ENCODE measurements at places on chromosomes 4 and X.

- DNase-seq = no peak
Observed at GRCh38 chr4:87624698-87625097, 16.4 kb downstream of the DSPP start.

DNA sequence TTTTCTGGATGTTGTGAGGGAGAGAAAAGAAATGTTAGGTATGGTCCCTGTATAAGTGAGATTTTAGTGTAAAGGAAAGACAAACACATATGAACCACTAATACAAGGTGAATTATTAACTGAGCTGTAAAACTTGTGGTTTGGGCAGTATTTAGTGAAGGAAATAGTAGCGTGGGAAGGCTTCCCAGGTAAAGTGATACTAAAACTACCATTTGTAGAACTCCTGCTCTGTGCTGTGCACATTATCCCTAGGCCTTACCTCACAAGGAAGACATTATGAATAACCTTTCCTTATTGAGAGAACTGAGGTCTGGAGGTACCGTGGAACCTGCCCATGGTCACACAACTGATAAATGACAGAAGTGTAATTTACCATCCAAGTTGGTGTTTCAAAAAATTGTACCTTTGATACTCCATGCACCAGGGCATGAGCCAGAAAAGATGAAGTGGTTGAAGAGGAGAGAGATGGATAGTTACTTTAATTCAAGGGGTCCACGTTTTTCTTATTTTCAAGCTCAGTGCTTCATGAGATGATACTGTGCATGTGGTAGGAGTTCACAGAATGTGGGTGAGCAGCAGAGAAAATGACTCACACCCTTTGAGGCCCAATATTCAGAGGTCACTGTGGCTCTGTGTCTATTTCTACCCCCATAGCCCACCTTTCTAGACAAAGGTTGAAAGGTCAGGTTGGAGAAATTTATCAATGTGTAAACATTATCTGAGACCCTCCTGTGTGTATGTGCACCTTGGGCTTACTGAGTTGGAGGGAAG is 2.6 kb upstream of the VSIG4 start:
- no peak for DNase-seq

DNA sequence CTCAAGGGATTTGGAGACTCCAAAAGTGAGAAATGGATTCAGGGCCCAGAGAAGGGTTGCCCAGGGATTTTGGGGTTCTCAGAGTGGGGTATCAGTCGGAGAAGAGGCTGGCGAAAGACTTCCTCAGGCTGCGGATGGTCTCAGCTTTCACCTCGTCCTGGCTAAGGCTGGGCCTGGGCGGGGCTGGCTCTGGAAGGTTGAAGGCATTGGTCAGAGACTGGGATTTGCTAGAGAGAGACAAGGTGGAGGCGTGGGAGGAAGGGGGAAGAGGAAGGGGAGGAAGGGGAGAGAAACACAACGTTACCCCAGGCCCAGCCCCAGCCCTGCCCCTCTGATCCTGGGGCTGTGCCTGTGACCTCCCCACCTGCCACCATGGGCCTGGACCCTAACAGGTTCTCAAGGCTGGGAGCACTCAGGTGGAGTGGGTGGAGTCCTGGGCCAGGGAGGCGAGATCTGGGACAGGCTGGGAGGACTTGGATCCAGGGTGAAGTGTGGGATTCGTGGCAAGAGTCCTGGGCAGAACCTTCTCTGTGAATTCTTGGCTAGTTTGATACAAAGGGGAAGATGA is 9.4 kb upstream of the TIMP1 start:
- no peak for DNase-seq

GRCh38 chrX:47460561-47460960 is 22.5 kb downstream of the ZNF41 start:
- no peak for DNase-seq

GRCh38 chrX:16654093-16654492 is 4.1 kb downstream of the S100G start:
- DNase-seq = peak; percentile 25

DNA sequence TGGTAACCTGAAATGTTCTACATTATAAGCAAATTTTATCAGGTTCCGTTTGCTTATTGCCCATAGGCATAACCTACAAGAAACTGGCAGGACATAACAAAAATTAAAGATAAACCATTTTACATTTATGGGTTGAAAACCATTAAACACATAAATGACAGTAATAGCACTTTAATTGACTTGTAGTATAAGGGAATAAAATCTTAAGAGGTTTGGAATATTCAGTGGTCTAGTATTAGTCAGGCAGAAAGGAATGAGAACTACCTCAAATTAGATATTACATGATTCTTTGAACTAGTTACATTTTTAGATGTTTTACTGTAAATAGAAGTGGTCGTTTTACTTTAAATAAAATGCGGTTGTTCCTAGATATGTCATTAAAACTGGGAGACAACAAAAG is 111.9 kb downstream of the ADAMTS3 start:
- peak; percentile 43 for DNase-seq

GRCh38 chrX:49120091-49120490 is 3.4 kb downstream of the GPKOW start:
- DNase-seq = no peak

DNA sequence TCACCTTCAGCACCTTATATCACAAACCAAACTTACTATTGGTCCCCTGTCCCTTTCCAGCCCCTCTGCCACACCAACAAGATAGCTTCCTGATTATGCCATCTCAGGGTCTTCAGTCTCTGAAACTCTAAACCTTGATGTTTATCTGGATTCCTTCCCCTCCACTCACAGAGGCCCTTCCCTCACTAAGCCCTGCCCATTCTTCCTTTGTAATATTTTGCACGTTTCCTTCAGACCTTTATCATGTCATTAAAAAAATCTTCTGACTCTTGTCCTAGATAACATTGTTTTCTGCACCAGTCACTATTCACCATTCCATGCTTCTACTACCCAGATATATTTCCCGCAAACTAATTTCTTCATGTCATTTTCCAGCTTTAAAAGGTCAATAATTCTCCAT is 17.7 kb upstream of the CEP135 start:
- DNase-seq = no peak

- no peak for DNase-seq
Observed at GRCh38 chrX:119982145-119982544, 38.6 kb upstream of the NKAP start.

- no peak for DNase-seq
Observed at GRCh38 chr4:113290666-113291065, 241.2 kb downstream of the ANK2 start.

DNA sequence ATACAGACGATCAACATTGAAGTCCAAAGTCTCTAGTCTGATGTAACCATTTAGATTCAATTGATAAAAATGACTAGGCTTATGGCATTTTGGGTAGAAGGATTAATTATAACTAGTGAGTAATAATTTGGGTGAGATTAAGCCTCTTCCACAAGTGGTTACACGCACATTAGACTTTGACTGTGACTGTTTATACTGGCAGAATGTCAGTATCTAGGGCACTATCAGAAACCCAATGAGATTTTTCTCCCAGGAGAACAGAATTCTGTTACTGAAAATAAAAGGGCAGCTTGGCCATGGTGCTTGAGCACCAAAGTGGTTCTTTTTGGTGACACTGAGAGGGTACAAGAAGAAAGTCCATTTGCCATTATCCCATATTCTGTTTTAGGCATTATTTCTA is 3.3 kb downstream of the PLS3 start:
- DNase-seq = peak; percentile 68

All from fibroblast of lung (primary cell).